ENCODE measurements at places on chromosomes 7 and 10.

DNA sequence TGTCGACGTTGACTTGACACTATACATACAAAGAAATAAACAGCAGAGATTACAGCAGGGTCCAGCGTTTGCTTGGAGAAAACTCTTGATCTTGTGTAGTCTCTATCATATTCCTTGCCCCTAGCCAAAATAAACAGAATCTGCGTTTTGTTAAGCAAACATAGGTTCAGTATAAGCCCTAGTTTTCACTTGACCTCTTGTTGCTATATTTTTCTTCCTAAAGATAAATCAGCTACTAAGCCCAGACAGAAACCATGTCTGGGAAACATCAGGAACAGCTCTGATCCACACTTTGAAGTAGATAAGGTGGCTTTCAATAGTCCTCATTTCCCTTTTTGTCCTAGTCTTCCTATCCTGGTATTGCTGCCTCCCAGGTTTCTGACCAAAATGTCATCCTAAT lies 328.2 kb upstream of the MAGI2 start:
- DNase-seq, result no peak

DNA sequence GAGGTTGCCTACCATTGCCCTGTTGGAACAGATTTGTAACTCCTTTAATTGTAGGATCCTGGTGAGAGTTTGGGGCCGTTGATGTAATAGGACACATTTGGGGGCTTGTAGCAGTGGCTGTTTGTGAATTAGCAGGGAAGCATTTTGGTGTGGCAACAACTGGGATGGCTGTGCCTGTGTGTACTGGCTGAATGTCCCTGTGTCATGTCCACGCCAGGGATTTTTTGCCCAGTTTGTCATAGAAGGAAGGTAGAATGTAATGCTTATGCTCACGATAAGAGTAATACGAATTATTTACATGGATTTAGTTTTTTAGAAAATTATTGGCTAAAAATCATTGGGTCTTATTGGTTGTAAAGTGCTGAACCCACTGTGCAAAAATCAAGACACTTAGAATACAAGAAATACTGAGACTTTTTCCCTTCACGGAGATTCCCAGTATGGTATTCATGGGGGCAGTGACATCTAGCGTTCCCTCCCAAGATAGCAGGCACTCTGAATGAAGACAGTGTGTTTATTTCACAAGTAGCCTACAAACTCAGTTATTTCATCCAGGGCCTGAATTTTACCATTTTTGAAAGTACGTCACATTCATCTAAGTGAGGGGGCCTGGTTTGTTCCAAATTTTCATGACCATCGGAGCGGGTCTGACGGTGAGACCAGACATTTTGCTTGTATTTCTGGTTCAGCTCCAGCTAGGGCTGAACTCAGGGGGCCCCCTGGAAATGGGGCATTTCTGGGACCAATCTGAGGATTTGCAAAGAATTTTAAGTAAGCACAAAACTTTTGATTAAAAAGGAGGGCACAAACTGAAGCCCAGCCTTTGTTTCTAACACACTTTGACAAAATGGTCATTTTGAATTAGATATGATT lies 74.7 kb downstream of the CACNB2 start:
- DNase-seq, result no peak

GRCh38 chr10:47413531-47414226 lies 29.6 kb upstream of the ZNF488 start:
- DNase-seq, result no peak

- no peak for DNase-seq
These were observed 2.3 kb upstream of the GIMAP8 start for GRCh38 chr7:150447966-150448788.

- no peak for DNase-seq
These were observed 102.3 kb upstream of the TCF7L2 start for GRCh38 chr10:112847778-112848177.

DNA sequence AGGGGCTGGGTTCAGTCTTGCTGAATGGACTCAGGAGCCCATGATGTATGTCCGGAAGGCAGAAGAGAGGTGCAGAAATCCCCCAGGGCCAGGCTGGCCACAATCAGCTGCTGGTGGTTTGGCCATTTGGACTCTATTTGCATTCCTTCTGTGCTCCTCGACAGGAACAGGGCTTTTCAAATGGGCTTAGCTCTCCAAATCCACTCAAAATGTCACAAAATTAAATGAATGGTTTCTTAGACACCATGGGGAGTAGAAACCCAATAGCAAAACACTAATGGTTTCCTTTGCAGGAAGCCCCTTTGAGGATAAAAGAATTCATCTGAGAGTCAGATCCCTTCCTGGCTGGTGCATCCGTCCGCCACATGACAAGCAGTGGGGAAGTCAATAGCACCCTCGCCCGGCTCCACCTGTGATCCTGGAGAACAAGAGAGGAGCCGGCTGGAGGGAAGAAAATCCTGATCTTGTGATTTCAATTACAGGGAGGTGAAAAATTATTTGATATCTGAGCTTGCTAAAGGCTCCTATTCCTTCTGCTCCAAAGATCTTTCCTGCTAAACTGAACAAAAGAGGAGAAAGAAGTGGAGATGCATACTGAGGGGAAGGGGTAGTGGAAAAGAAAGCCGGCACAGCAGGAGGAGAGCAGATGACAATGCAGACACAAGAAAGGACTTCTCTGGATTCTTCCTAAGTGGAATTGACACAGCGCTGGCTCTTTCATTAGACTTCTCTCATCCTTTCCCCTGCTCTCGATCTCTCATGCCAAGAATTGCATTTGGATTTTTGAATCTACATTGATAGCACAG lies 190.7 kb downstream of the C7orf25 start:
- no peak for DNase-seq

- DNase-seq, result no peak
These were observed 145.7 kb downstream of the MAPK8 start for GRCh38 chr10:48451969-48452878.

DNA sequence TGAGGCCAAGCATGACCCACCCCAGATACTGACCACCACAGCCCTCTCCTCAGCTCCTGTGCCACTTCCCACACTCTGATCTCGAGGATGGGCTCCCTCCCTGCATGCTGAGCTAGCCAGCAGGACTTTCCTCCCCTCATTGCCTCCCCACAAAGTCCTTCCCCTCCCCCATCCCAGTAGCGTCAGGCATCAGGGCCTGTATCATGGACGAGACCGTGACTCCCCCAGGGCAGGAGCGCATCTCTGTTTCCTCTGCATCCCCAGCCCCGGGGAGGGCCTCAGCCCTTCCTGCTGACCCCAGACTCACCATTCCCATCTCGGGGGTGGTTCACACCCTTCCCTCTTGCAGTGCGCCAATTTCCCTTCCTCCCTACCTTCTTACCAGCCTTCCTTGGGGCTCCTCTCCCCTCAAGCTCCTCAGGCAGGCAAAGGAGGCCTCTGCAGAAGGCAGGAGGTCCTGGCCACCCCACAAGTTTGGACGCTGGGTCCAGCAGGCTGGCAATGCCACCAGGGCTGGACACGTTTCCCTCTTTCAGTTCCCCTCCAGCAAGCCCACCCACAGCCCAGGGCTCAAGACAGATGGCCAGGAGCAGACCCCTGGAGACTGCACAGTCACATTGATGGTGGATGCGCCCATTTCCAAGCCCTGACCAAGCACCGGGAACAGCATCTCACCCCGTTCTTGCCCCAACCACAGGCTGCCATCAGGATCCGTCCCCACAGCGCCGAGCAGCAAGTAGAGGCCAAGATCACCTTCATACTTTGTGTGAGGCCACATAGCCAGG lies 36.5 kb downstream of the GRID1 start:
- DNase-seq, result no peak

- no peak for DNase-seq
These were observed 936.2 kb downstream of the PCDH15 start for GRCh38 chr10:53864846-53865245.

DNA sequence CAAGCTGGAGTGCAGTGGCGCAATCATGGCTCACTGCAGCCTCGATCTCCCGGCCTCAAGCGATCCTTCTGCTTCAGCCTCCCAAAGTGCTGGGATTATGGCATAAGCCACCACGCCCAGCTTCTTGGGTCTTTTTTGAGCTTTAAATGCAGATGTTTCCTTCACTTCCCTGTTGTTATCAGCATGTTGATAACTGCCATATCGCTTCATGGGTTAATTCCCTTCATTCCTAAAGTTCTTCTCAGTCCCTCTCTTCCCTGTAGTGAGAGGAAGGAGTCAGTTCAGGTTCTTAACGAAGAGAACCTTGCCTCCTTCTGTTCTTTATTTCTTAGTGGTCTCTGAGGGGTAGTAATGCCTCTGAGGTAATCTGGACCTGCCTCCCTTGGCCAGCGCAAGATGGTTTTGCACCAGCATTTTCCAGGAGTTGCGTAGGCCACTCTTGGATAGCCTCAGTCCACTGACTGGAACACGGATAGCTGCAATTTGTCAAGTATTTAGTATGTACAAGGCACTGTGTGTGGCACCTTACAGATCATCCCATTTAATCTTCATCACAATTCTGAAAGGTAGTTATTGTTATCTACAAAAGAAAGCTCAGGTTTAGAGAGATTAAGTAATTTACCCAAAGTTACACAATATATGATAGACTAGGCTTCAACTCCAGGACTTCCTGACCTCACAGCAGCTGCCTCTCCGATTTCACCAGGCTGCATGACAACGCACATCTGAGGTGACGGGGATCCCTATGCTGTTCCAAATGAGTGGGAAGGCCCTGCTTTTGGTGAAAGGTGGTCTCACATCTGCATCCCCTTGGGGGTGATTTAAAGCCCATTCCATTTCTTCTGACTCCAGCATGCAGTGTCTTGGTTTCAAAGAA lies 60.5 kb downstream of the GATA3 start:
- DNase-seq, result no peak

- no peak for DNase-seq
These were observed 34.8 kb downstream of the SGCE start for GRCh38 chr7:94621120-94621519.

- no peak for DNase-seq
These were observed 2.6 kb downstream of the ST7 start for GRCh38 chr7:116955801-116956476.

All from NCI-H2081 (cell line).